ENCODE measurements at places on chromosomes 12 and 14.

DNA sequence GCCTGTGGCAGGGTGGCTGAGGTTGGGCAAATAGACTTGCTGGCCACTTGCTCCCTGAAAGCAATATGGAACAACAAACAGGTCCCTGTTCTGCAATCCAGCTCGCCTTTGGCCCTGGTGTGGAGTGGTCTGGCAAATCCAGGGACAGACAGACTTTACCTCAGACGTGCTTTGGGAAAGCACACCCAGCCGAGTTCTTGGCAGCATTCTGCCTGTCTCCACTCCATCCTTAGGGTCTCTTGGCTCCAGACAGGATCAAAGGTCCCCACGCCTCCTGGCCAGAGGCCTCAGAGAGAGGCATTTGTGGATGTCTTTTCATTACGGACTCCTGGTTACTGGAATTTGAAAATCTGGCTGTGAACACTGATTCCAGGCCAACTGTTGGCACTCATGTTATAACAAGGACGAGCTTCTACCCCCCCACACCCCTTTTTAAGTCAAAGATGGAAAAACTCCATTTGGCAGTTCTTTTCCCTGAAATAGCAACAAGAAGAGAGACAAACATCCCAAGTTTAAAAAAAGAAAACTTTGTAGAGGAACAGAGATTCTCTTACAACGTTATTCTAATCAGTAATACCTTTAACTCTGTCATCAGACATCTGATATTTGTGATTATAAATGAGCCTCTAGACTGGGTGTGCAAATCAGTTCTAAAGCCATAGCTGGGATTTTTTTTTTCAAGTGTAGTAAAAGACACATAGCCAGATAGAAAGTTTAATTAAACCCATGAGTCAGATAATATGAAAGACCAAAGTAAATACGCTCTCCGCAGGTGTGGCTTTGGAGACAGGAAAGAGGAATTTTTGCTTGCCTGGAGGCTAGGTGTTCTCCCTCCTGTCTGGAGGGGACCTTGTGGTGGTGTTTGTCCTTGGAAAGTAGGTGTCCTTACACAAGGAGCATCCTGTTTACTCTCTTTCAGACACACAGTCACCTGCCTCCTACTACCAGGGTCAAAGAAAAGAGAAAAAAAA, 60.7 kb downstream of the GALNT8 start:
- no peak for DNase-seq

DNA sequence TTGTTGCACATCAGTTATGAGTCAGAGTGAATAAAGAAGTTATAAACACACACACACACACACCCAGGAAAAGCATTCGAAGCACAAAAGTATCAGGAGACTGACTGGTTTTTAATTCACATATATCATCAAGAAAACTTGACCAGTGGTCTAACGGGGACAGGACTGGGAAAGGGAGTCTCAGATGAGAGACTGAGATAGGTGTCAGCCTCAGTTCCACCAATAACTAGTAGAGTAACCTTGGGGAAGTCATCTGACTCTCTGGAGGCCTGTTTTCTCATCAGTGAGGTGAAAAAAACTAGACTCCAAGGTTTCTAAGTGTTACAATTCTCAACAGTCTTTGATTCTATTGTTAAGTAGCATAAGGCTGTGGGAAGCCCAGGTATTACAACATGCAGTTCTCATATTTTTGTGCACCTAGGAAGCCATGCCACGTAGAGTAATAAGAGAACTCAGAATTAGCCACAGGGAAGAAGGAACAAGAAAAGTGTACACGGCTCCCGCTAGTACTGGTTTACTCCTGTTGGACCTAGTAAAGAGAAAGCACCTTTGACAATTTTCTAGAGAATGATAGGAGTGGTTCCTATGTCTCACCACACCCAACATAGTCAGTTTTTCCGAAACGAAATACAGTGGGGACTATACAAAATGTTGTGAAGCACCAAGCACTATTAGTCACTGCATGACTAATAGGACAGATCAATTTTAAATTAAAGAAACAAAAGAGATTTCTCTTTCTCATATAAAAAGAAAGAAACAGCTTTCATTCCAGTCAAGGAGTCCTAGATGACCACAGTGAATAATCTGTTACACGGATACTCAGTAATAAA, 5.0 kb downstream of the PPTC7 start:
- peak; percentile 83 for DNase-seq

DNA sequence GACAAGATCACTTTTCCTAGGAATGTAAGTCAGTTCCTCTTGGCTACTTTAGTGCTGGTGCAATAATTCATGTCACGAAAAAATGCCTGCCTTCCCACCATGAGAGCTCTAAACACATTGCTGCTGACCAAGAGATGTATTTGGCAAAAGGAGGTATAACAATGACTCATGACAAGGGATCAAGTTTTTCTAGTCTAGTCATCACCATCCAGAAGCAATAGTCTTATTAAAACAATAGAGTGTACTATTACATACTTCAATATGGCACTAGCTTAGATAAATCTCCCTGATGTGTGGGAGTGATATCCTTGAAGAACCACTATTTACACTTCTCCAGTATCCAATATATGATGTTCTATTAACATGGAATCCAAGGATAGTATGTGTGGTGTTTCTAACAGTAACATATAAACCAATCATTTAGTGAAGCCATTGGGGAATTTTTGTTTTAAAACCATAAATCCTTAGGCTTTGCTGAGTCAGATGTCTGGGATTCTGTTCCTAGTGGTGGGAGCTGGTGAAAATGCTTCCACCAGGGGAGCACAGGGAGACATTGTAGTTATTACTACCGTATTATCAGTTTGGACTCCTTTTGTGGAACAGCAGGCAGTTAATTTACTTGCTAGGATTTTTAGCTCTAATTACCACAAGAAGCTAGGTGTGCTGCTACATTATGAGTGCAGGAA, 1387.5 kb downstream of the LRFN5 start:
- DNase-seq: no peak

GRCh38 chr14:102993523-102993922, 63.8 kb downstream of the CDC42BPB start:
- no peak for DNase-seq

DNA sequence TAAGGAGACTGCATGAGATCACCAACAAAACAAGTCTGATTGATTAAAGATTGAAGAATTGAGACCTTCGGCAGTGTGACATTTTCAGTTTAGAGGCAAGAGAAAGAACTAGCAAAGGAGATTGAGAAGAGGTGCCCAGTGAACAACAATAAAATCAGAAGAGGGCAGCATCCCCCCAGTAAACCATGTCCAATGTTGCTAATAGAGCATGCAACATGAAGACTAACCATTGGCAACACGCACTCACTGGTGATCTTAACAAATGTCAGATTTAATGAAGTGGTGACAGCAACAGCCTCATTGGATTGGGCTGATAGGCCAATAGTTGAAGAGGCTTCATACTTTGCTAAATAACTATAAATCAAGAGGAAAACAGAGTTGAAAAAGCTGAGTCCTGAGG, 20.7 kb upstream of the TAS2R14 start:
- no peak for DNase-seq

DNA sequence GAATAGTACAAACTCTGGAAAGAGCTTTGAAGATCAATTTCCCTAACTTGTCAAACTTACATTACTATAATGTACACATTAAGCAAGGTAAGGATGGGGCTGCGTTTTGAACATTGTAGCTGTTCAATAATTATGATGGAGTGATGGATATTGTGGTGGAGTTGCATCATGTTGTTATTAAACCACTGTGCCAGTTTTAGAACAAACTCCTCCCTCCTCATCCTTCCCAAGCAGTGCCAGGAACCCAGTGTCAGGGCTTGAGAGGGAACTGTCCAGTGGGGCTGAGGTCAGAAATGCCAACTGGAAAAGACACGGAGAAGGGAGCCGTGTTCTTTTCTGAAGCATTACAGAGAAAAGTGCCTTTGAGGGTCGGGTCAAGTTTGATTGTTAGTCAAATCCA, 31.9 kb upstream of the PAPOLA start:
- no peak for DNase-seq

DNA sequence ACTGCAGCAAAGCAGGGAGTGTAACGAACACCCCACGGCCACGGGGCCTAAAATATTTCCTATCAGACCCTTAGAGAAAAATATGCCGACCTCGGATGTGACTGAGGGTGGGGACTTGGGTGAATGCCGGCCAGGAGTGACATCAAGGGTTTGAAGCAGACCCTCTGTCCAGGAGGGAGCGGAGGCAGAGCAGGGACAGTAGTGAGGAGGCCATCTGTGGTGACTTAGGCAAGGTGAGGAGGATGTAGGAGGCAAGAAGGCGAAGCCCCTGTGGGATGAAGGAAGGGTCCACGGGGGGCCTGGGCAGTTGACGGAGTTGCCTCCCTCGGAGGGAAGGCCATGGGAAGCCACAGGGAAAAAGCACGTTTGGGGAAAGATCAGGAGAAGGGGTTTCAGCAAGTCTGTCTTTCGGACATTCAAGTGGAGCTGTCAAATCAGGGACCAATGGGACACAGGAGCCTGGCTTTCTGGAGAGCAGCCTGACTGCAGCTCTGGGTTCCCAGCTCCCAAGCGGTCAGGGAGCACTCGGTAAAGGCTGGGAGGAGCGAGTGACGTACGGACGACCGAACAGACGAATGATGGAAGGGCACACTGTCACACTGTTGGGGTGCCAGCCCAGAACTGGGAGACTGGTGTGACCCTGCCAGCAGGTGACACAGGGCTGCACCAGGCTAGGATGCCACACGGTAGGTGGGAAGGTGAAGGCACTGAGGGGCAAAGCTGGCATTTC, 74.3 kb downstream of the MOK start:
- no peak for DNase-seq

DNA sequence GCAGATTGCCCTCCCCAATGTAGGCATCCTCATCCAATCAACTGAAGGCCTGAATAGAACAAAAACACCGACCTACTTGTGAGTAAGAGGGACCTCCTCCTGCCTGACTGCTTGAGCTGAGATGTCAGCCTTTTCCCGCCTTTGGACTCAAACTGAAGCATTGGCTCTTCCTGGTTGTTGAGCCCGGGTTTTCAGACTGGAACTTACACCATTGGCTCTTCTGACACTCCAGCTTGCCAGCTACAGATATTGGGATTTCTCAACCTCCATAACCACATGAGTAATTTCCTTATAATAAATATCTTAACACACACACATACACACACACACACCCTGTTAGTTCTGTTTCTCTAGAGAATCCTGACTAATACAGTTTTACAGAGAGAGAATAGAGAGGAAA, 173.4 kb upstream of the NTF3 start:
- no peak for DNase-seq

DNA sequence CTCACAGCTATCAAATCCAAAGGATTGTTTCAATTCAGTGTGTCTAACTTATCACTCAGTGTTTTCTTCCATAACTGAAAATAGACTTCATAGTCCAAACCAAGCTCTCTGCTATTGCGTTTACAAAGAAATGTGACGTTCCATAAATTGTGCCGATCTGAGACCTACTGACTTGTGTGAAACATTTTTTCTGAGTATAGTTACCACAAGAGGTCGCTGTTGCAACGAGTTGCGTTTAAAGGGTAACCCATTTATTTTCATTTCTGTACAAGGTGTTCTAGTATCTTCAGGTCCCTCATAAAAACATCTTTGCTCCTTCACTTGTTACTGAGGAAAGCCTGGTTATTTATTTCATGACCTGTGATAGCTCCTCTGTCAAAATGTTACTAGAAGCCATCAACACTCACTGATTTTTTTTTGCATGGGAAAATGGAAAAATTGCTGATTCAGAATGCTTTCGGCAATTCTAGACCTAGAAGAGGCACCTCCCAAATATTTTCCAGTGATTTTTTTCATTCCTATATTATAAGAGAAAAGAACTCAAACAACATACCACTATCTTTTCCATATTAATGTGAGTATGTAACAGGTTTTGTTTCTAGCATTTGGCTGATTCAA, 60.9 kb upstream of the OR4E1 start:
- no peak for DNase-seq

- DNase-seq: no peak
Measured at GRCh38 chr12:34333337-34333736, 311.0 kb downstream of the ALG10 start.

- no peak for DNase-seq
Measured at GRCh38 chr12:56989861-56990610, 16.3 kb downstream of the ZBTB39 start.

- no peak for DNase-seq
Measured at GRCh38 chr12:23707270-23707669, 242.2 kb downstream of the SOX5 start.

DNA sequence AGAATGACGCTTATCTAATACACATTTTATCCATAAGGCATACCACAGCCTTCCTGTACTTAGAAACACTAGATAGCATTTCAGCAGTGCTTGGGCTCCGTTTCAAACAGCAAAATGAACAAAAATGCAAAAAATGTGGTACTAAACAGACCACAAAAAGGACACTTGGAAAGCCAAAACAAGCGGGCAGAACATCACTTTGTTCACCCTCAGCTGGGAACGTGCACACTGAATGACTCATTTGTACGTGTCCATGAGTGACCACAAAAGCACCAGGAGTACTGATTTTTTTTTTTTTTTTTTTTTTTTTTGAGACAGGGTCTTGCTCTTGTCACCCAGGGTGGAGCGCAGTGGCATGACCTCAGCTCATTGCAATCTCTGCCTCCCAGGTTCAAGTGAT, 8.9 kb upstream of the FOXN3 start:
- DNase-seq: no peak

- peak; percentile 79 for DNase-seq
Measured at GRCh38 chr12:117212563-117213190, 22.4 kb upstream of the FBXO21 start.

DNA sequence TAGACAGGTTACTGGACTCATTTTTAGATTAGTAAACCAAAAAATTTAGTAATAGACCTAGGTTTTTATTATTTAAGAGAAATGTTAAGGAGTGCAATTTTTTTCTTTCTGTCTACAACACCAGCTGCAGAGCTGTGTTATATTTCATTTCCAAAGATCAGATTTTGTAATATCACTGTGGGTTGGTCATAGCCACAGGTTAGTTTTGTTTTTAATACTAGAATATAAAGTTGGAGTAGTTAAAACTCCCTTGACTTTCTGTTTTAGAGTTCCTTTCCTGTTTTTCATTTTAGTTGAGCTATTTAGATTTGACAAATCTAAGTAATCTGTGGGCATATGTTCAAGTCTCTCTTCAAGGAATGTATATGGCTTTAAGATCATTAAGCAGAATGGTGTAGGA, 30.7 kb upstream of the GARIN2 start:
- DNase-seq: no peak

- no peak for DNase-seq
Measured at GRCh38 chr12:11991604-11992003, 79.1 kb upstream of the BCL2L14 start.

DNA sequence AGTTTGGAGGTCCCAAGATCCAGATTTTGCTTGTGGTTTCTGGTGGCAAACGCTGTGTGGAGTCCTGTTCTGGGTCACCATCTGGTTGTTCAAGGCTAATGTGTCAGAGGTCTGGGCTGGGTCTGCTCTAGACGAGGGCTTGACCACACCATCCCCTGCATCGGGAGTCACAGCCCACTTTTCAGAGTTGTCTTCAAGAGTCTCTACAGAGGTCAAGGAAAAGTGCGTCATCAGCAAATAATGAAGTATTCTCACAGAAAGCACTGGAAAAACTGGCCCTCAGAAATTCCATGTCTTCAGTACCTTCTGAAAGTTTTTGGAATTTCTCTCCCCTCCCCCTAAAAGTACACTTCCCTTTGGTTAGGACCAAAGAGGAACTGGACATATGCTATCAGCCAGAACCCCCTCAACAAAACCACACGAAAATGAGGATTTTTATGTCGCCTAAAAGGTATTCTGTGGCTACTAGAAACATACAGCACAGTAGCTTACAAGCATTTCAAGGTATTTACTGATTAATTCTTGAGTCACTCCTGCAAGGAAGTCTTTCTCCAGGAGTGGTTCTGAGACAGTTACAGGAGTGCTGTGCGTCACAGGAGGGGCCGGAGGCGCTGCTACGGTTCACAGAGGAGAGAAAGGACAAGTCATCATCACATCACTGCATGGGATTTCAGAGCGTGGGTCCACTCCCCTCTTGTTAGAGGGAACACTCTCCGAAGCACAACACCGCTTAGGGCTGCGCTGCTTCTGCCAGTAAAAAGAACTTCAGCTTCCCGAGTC, 35.4 kb downstream of the RAD52 start:
- no peak for DNase-seq
